Activated T-cell treated with anti-CD3 and anti-CD28 coated beads, Interleukin-2, amount 50 U/mL, for 24 hours (primary cell): ENCODE measurements at places on chromosomes 5 and 9.

DNA sequence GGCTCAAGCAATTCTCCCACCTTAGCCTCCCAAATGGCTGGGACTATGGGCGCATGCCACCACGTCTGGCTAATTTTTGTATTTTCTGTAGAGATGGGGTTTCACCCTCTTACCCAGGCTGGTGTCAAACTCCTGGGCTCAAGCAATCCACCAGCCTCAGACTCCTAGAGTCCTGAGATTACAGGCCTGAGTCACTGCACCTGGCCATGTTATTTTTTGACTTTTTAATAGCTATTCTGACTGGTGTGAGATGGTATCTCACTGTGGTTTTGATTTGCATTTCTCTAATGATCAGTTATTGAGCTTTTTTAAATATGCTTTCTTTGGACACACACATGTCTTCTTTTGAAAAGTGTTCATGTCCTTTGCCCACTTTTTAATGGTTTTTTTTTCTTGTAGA is 38.2 kb downstream of the FBXW2 start:
- no peak for DNase-seq

- no peak for DNase-seq
These were observed 617 bp downstream of the PPP6C start for GRCh38 chr9:125189011-125189360.

GRCh38 chr9:20606652-20607051 is 15.6 kb downstream of the MLLT3 start:
- no peak for DNase-seq

DNA sequence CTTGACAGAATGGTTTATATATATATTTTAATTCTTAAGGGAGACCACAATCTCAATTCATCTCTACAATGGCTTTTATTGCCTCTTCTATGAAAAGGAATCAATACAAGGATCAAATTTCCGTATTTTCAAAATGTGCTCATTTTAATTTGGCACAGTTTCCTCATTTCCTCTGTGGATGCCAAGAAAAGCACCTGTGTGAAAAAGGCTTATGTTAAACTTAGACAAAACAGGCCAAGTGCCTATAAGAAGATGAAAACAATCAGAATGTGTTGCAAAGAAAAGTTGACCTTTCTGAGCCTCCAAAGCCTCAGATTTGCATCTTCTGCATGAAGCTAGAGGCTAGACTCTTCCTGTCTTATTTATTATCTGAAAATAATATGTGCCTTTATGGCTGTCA is 173.7 kb upstream of the SLC12A2 start:
- no peak for DNase-seq

DNA sequence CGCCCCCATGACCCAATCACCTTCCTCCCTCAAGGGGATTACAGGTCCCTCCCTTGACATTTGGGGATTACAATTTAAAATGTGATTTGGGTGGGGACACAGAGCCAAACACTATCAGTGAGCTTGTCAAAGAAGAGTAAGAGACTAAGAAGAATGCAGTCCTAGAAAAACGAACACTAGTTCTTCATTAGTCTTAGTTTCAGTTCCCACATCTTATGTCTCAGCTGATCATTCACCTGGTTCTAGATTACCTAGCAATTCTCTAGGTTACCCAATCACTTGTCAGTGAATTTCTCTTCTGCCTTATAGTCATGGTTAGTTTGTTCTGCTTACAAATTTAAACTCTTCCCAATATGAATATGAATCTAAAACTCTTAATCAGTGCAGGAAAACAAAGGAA is 251.5 kb downstream of the COX7C start:
- DNase-seq = no peak

DNA sequence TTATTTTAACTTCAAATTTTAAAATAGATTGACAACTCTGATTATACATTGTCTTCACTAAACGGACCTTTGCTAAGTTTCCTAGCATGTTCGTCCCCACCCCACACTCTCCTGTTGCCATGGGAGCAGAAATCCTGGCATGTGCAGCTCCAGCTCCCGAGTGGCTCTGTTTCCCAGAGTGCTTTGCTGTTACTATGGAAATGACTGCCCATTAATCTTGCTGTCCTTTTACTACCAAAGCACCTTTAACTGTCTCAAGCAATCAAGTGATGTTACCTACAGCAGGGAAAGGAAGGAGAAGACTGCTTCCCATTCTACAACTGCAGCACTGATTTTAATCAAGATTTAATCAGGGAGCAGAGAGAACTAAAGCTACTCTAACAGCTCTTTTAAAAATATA is 212.0 kb upstream of the KIF2A start:
- DNase-seq = no peak

DNA sequence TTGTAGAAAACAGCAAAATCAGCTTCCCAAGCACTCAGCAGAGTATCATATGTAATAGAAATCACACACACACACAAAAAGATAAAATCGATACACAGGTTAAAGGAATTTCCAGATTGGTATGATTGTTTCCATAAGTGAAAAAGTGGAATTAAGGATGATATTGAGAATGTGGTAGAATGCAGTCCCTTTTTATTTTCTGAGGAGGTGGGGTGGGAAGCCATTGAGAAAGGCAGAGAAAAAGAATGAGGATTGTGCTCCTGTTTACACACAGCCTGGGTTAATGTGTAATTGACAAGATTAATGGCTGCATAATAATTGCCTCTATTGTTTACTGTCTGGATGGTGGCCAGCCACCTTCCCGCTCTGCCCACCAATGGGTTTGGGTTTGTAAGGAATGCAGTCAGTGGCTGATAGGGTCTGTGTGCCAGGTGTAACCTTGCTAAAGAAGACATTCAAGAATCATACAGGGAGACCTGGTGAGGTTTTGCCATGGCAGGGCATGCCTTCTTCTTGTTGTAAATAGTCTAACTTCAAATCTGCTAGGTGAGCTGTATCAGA is 177.2 kb upstream of the MAP3K1 start:
- DNase-seq = no peak

DNA sequence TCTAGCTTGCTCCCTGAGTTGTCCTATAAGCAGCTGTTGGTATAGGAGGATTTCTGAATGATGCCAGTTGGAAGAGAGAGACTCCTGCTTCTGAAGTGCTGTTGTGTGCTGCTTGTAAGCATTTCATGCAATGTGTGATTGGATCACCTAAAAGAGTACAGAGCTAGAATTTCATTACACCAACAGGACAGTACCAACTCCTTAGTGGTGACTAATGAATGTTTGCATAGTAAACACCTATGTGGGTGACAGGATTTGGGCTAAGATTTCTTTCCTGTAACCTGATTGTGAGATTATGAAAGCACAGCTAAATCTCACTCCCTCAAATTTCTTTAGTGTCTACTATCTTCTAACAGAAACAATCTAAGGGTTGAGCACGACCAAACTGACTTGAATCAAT is 67.0 kb downstream of the GCNT1 start:
- DNase-seq = no peak

DNA sequence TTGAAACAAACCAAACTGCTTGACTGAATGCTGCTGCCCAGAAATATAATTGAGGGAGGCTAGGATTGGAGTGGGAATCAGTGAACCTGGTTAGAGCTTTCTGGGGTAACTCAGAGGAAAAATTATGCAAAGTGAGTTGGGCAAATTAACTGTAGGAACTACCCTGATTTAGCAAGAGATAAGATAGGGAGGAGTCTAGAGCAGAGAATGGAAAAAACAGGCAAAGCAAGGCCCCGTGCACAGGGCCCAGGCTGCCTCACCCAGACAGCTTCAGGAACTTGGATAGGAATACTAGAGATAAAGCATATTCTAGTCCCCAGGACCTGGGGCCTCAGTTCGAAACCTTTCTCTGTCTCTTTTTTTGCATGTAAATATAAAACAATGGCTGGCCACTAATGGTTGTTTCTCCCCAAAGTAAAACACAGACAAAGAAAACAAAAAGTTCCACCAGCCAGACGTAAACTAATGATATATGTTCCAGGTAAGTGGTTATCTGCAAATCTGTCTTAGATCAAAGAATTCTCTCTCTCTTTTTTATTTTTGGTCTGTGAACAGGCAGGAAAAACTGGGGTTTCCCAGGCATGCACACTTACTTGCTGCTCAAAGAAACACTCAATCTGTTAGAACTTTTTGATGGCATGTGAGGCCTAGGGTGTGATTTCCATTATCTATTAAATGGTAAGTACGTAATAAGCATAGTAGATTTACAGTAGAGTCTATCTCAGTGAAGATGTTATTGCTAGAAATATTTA is 168.1 kb upstream of the MAP3K1 start:
- no peak for DNase-seq

DNA sequence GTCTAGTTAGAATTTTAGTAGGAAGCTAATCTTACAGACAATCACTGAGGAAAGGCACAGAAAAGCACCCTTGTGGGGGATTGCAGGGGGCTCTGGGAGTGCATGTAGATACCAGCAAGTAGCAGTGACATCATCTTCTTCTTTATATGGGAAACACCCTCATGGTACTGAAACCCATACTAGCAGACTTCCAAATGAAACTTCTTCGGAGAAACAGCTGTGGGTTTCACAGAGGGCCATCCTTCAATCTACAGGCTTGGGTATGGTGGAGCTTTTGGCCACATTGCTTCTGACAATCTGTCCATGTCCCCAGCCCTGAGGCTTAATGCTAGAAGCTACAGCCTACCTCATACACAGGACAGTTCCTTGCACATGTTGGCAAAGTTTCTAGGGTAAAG is 165.2 kb upstream of the NFIB start:
- no peak for DNase-seq

- no peak for DNase-seq
These were observed 9.6 kb downstream of the NEK6 start for GRCh38 chr9:124267271-124267807.

DNA sequence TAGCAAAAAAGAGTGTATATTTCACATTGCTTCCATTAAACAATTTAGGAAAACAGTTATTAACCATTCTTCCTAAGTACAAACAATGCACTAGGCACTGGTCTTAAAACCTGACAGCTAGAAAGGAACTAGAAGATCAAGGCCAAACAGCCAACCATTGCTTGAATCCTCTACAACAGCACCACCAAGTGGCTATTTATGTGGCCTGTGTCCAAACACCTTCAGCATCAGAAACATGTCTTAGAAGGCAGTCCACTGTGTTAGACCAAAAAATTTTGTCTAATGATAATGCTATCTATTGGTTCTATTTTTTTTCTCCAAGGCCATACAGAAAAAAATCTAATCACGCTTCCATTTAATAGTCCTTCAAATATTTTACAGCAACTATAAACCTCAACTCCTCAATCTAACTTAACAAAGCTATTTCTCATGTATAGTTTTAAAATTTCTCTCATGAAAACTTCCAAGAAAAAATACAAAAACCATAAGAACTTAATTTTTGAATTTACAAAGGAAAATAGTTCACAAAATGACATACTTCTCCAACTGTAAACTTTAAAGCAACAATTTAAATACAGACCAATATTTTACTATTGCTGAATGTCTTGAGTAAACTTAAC is 36.1 kb downstream of the CAAP1 start:
- DNase-seq = no peak

GRCh38 chr9:107489687-107490605 is at the start of gene KLF4:
KLF4 (minus strand) TSS chr9:107489769; CDS start chr9:107489172, 597 bp downstream.
- peak; percentile 74 for DNase-seq

- DNase-seq = peak; percentile 52
These were observed 543 bp downstream of the ST8SIA4 start for GRCh38 chr5:100902440-100903038.

GRCh38 chr5:43065387-43065947 is 25.3 kb upstream of the ANXA2R start:
- peak; percentile 39 for DNase-seq

- DNase-seq = no peak
These were observed 32.9 kb downstream of the OTULINL start for GRCh38 chr5:14614490-14614889.

GRCh38 chr5:133287500-133287899 is 235.7 kb downstream of the HSPA4 start:
- DNase-seq = peak; percentile 37

DNA sequence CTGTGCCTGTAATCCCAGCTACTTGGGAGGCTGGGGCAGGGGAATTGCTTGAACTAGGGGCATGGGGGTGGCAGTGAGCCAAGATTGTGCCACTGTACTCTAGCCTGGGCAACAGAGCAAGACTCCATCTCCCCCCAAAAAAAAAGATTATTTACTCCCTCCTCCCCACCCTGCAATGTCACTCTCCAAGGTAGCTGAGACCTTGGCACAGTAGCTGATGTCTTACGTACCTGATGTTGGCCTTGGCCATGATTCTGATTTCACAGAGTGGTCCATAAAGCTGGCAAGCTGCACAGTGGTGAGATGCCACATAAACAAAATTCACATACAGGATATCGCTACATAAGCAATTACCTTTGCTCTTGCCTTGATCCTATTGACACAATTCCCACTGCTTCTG is 108.5 kb downstream of the CAVIN4 start:
- DNase-seq = no peak

GRCh38 chr5:117327511-117327910 is 752.9 kb upstream of the SEMA6A start:
- DNase-seq = no peak

DNA sequence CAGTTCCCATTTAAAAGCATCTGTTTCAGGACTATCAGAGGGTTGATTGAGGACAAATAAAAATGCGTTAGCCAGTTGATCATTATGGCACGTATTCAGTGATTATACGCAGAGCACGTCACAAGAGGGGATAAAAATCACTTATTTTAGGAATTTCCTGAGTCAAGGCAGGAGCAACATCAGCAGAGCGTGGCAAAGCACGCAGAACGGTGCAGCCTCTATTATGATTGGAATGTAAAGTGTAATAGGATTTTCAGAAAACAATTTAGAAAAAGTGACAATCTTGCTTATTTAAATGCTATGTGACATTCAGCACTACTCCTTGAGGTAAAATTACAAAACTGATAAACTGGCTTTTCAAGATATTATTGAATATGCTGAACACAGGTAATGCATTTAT is 413.6 kb upstream of the DAP start:
- DNase-seq = no peak

DNA sequence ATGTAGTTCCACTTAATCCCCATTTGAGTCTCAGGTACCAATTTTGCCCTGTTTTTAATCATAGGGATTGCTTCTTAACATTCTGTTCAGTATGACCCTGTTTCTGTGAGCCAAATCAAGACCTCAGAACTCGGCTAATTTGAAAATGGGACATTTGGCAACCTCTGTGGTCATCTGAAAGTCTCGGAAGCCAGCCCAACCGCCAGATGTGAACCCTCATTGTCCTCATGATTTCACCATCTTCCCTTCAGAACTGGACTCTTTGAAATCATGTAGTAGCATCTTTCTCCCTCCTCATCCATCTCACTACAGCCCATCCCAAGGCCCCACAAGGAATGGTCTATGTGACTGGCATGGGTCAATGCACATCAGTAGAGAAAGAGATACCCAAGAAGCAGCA is 88.9 kb downstream of the S1PR3 start:
- DNase-seq = no peak

- DNase-seq = no peak
These were observed 388.5 kb upstream of the CTNND2 start for GRCh38 chr5:12292610-12293204.

- no peak for DNase-seq
These were observed 43.6 kb upstream of the SMIM32 start for GRCh38 chr5:136236479-136237083.
